ENCODE measurements at places on chromosomes 1 and 21.
A peak's percentile ranks its signal among the peaks of the same experiment; 100 is the strongest.

DNA sequence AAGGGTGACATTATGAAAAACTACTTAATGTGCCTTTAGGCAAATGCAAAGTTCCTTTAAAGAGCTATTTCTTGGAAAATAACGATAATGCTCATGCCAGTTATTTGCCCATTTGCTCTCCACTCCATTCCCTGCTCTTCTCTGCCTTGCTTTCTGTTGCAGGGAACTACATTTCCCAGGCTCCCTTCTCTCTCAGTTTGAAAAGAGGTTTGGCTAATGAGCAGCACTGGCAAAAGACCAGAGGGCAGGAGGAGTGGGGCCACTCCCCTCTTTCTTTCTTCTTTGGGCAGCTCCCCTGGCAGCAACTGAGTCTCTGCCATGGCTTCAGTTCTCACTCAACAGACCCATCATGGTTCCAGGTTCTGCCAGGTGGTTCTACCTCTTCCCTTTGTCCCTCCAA lies 130.5 kb downstream of the RWDD3 start:
- no peak for DNase-seq

DNA sequence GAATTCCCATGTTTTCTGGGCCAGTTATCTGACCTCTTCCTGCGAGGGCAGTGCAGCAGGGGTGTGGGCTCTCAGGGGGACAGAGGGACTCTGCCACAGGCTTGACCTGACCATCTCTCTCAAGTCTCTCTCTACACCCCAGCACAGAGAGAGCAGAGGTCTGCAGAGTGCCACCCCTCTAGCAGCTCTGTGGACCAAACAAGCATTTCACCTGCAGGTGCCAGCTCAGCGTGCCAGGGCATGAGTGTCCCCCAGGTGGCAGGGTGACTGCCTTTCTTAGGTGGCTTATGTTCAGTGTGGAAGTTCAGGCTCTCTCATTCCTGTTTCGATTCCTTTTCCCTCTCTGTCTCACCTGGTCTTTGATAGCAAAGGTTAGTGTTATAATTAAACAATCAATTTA lies 191.3 kb downstream of the CACNA1E start:
- DNase-seq = peak; percentile 33

- DNase-seq = no peak
These were observed 369.5 kb upstream of the LYPLAL1 start for GRCh38 chr1:218804014-218804785.

GRCh38 chr1:13922466-13923110 lies 222.6 kb downstream of the PRDM2 start:
- DNase-seq = no peak

- no peak for DNase-seq
These were observed 673.3 kb downstream of the BRINP3 start for GRCh38 chr1:189804352-189804751.

DNA sequence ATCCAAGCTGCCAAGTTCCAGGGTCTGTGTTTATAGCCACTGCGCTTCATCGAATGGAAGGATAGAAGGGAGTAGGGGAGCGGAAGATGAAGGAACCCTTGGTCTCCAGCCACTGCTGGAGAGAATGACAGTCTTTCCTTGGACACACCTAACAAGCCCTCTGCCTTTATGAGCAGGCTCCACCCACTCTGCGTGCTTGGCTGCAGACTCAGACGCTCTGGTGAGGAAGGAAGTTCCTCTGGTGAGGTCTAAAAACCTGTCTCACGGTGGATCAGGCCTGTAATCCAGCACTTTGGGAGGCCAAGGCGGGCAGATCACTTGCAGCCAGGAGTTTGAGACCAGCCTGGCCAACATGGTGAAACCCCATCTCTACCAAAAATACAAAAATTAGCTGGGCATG lies 55.4 kb downstream of the MATN1 start:
- peak; percentile 19 for DNase-seq

GRCh38 chr1:94071976-94072375 lies 49.0 kb downstream of the ABCA4 start:
- DNase-seq = no peak

- DNase-seq = no peak
These were observed 110.9 kb downstream of the KCNN3 start for GRCh38 chr1:154759196-154759595.
